Renal cortex interstitium (tissue), 15 donors: ENCODE measurements at places on chromosomes 2 and 18. TPM values are rescaled to one million over a fixed set of nuclear protein-coding genes. Genes with fewer than 3 reads are reported as not detected.
A peak's percentile ranks its signal among the peaks of the same experiment; 100 is the strongest.

DNA sequence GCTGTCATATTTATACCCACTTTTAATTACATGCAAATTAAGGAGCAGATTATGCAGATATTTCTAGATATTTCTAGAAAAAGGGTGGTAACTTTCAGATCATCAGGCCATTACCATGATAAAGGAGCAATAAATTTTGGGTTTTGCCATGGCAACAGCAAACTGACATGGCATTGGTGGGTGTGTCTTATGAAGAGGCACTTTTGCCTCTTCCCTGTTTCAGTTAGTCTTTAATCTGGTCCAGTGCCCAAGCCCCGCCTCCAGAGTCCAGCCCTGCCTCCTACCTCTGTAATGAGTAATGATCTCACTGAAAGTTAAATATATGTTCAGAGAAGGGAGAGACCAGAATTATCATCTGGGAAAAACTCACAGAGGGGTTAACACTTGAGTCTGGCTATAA lies 124.8 kb downstream of the SCG2 start:
- DNase-seq = no peak

DNA sequence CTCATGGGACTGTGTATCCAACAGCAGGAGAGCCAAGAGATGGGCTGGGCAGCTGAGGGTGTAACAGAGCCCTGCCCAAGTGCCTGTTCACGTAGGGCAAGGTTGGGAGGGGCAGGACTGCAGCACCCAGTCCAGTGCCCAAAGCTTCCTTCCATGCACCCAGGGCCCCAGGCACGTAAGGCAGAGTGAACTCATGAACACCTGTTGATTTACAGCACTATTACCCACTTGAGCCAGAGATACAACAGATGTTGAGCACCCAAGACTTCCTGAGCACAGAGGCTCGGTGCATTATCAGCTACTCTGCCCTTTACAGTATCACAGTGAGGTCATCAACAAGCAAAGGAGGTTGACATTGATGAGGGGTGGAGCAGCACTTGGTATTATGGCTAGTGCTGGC lies 50.2 kb upstream of the FHL2 start:
- DNase-seq = no peak

GRCh38 chr2:173355132-173355865 lies 627 bp downstream of the CDCA7 start:
- peak; percentile 38 for DNase-seq

GRCh38 chr2:240988571-240989271 lies 9.7 kb upstream of the SNED1 start:
- DNase-seq = no peak

GRCh38 chr2:13197248-13197647 lies 480.5 kb downstream of the TRIB2 start:
- no peak for DNase-seq

DNA sequence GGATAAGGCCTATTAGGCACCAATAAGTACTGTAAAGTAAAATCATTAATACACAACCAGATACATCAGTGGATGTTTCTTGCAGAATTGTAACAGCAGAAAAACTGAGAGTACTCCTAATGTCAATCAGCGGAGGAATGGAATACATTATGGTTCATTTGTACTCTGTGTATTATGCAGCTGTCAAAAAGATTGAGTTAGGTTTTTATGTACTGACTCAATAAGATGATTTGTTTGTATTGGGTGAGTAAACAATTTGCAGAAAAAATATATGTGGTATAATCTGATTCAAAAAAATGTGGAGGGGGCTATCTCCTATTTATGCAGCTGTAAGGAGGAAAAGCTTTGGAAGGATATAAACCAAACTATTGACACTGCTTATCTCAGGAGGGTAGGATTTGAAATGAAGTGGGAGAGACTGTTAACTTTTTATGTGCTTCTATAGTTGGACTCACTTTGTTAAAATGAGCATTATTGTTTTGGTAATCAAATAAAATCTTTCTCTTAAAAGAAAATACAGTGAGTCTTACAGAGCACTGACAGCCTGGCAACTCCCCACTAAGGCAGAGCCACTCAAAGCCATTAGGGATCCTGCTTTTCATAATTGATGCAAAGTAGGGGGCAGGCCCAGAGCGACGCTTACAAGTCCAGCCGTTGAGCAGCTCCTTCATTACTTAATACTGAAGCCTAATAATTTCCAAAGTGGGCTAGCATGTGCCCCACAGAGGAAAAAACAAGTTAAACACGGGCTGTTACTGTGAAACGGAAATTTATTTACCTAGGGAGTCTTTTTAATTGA lies 168.8 kb downstream of the PHLPP1 start:
- no peak for DNase-seq

- DNase-seq = no peak
These were observed 386 bp upstream of the YIPF4 start for GRCh38 chr2:32277363-32277673.

GRCh38 chr2:73918856-73919255 lies 7.8 kb upstream of the DGUOK start:
- DNase-seq = no peak

- DNase-seq = no peak
These were observed 109.5 kb downstream of the RAPGEF4 start for GRCh38 chr2:172845028-172845630.

- no peak for DNase-seq
These were observed 6.5 kb downstream of the WIPF1 start for GRCh38 chr2:174590928-174591648.

GRCh38 chr2:12855508-12855907 lies 138.8 kb downstream of the TRIB2 start:
- DNase-seq = no peak

DNA sequence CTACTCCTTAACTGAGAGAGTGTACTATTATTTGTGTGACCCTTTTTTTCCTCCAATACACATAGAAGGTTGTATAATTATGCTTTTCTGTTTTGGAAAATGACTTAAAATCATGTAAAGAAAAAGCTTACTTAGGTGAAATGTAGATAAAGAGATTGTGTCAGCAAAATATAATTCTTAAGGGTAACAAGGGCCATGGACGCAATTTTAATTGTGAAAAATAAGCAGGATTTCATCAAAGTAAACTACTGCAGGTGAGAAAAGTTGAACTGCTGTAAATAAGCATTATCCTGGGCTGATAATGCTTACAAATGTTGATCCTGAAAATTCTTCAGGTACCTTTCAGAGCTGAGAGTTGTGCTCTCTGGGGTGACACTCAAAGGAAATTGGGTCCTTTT lies 141.5 kb downstream of the RPIA start:
- DNase-seq = no peak

DNA sequence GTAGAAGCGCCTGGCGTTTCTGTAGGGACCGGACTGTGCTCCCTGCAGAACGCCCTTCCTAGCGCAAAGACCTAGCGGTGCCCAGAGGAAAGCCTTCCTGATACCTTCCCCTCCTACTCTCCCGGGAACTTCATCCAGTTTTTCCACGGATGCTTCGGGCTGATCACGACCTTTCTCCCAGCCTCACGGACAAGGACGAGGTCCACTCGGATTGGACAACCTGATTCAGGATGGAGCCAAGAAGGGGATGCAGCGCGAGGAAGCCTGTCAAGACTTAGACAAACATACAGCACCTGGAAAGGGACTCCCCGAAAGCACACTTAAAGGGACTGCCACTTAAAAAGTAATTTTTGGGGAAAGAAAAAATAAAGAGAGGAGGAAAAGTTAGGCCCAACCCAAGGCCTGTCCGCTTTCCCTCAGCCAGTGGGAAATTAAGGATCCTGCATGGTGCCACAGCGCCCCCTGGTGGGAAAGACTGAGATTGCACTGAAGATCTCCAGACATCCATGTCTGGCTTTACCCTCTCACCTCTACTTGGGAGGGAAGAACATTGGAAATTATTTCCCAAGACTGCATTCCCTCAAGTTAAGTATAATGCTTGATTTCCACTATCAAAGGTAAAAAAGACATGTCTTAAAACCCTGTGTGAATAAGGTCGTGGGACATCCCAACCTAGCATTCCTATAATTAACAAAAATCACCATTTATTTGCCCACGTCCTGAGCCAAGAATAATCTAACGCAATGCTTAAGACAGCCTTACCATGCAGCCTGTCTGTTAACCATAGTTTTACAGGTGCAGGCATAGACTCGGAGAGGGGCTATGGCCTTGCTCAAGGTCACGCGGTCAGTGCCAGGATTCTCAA lies 13.4 kb upstream of the COPS8 start:
- DNase-seq = peak; percentile 65

GRCh38 chr2:216389570-216389969 lies 17.3 kb upstream of the MARCHF4 start:
- no peak for DNase-seq

DNA sequence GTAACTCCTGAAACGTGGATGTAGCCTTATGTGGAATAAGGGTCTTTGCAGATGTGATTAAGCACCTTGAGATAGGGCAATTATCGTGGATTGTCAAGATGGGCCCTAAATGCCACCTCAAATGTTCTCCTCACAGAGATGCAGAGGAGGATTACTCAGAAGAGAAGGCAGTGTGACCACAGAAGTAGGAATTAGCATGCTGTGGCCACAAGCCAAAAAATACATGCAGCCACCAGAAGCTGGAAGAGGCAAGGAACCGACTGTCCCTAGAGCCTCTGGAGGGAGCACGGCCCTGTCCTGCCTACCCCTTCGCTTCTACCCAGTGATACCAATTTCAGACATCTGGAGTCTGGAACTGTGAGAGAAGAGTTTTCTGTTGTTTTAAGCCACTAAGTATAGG lies 47.3 kb upstream of the MGAT5 start:
- no peak for DNase-seq

GRCh38 chr18:72458271-72458670 lies 85.9 kb downstream of the CBLN2 start:
- no peak for DNase-seq

DNA sequence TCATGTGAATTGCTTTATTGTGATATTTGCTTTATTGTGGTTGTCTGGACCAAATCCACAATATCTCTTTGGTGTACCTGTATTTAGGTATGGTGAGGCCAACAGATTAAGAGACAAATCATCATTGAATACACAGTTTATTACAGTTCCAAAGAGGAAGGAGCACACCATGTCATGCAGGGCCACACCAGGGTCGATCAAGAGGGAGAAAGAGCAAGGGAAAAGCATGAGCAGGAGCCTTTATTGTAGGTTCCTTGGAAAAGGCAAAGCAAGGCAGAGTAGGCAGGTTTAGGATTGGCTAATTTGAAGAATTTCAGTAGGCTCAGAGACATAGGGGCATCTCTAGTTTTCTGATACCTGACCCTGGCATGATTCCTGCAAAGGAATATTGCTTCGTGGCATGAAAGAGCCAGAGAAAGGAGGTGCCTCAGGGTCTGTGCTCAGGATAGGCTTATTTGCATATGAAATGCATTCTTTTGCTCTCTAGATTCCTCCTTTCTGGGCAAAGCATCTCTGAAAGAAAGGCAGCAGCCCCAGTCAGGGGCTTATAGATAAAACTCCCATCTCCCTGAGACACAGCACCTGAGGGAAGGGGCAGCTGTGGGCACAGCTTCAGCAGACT lies 214.2 kb upstream of the ERBB4 start:
- no peak for DNase-seq

The PPP1R1C gene
- 3.1 TPM for polyA plus RNA-seq

The GPR55 gene
- 0.22 TPM for polyA plus RNA-seq

The EN1 gene
- not detected for polyA plus RNA-seq

The POTEI gene
- 0.19 TPM for polyA plus RNA-seq

The TMEM185B gene
- 25.0 TPM for polyA plus RNA-seq
